Common myeloid progenitor, CD34-positive (primary cell): ENCODE measurements at places on chromosomes 16 and 17.

DNA sequence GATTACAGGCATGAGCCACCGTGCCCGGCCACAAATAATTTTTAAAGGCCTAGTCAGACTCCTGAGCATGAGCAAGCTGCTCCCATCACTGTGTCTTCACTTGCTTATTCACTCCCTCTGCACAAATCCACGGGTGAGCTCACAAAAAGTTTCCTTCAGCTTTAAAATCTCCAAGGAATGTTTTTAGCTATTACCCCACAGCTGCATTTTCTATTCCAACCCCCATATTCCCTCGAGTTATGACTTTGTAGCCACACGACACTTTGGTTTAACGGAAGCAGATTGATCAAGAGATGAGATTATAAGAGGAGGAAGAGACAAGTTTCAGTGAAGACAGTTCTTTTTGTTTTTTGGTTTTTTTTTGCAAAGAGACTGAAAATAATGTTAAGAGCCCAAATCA, 49.1 kb upstream of the SLC25A19 start:
- DNase-seq: no peak

DNA sequence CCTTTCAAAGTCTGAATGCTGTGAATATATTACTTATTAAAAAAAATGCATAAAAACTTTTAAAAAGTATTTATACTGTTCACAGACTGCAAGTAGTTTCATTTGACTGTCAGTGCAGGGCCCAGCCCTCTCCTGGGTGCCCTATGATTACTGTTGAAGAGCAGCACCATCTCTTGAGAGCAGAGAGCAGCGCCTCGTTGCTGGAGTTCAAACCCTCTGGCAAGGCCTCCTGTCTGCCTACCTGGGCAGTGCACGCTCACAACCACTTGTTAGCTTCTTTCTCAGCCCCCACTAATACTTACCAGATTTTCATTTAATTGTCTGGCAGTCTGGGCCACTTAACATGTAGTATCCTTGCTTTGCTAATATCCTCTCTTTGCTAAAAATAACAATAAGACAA, 233.4 kb downstream of the PHKB start:
- DNase-seq: no peak

GRCh38 chr17:77831474-77832179, 126.9 kb upstream of the TNRC6C start:
- DNase-seq: no peak

DNA sequence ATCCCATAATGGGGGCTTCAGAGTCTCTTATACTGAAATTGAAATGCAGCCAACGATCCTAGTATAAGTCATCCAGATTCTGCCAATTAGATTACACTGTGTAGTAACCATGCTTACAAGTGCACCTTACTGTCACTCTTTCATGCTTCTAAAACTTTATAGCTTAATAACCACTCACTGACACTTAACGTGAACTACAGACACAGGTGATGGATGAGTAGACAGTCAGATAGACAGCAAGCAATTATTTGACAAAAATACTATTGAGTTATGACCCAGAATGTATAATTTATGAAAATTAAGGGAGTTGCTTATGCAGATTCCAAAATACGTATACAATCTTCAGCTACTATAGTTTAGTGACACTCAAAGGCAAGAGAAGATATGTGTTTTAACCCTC, 6.3 kb downstream of the CDH8 start:
- DNase-seq: no peak

DNA sequence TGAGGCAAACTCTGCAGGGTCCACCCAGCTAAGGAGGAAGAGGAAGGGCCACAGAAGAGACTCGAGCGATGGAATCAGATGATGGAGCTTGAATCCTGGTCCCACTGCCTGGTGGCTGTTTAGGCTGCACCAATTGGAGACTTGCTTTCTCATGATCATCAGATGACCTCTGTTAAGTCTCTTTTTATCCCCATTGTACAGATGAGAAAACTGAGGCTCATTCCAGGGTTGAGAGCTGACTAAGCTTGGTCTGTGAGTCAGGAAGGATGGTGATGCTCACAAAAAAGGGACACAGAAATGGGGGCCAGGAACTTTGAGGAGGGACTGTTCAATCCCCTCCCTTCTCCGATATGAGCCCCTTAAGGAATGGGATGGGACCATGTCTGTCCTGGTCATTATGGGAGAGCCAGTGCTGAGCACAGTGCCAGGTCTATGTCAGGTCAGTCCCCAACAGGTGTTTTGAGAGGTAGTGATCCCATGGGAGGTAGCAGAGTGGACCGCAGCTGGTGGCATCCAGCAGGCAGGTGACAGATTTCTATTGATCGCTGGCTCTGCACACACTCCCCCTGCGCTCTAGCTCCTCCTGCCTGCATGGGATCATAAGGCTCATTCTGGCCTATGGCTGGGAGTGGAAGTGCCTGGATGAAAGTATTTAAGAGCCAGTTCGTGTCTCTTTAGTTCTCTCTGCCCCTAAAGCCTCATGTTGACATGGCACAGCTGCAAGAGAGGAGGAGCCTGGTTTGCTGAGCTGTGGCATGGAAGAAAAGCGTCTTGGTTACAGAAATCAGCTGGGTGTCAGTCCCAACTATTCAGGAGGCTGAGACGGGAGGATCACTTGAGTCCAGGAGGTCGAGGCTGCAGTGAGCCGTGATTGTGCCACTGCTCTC, 27.2 kb downstream of the SNX20 start:
- no peak for DNase-seq

- DNase-seq: no peak
Measured at GRCh38 chr16:27665881-27666280, 115.9 kb downstream of the KATNIP start.

- DNase-seq: no peak
Measured at GRCh38 chr16:1101573-1102332, 5.7 kb upstream of the C1QTNF8 start.

GRCh38 chr17:31574458-31574857, 183.0 kb downstream of the RAB11FIP4 start:
- no peak for DNase-seq

GRCh38 chr16:28136751-28137434, 73.4 kb upstream of the GSG1L start:
- peak; percentile 22 for DNase-seq

- DNase-seq: no peak
Measured at GRCh38 chr17:58354541-58355216, 2.7 kb upstream of the SUPT4H1 start.
